ENCODE measurements at places on chromosomes 6 and 20.
A peak's percentile ranks its signal among the peaks of the same experiment; 100 is the strongest.

- no peak for DNase-seq
Observed at GRCh38 chr20:5820738-5821137, 70.5 kb downstream of the SHLD1 start.

DNA sequence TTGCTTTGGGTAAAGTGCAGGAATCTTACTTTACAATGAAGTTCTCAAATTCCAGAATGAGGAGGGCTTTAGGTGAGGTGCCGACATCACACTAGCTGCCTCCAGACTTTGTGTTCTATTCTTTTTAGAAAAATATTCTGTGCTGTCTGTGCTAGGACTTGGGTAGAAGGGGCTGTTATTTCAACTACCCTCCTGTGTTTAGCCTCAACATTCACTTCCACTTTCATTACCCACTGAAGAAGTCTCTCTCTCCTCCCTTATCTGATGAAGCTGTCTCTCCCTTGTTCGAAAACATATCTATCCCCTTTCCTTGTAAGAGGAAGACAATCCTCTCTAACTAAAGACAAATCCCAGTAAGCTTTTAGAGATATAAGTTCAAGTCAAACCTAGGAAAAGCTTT lies 25.0 kb upstream of the BRPF3 start:
- DNase-seq: no peak

DNA sequence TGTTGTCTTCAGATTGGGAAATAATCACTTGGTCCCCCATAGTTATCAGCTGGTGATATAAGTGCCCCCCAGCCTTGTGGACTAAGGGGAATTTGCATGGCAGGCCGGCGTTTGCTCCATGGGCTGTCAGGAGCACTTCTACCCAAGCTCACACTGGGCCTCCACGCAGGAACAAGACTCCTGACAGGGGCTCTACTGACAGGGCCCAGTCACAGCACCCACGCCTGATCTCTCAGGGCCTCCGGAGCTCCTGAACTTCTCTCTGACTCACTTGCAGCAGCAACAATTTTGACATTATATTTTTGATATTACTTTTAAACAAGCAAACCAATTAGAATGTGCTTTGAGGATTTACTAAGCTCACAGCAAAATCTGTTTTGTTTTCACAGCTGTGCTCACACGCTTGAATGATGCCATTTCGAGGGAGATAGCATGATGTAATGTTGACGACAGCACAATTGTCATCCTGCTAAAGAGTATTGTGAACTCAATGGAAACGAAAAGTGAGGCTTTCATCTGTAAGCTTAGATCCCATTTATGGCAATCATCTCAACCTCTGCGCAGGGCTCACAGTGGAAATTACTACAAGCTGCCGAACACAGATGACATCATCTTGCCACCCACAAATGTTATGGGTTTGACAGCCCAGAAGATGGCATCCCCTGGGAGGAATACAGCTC lies 28.7 kb upstream of the TXNDC5 start:
- DNase-seq: no peak

GRCh38 chr6:99189823-99190721 lies 159.4 kb downstream of the FAXC start:
- no peak for DNase-seq

GRCh38 chr6:18413381-18413780 lies 26.2 kb downstream of the RNF144B start:
- no peak for DNase-seq

- no peak for DNase-seq
Observed at GRCh38 chr6:56647172-56647762, 4.6 kb upstream of the DST start.

GRCh38 chr6:5746759-5747130 lies 260.0 kb downstream of the NRN1 start:
- no peak for DNase-seq

DNA sequence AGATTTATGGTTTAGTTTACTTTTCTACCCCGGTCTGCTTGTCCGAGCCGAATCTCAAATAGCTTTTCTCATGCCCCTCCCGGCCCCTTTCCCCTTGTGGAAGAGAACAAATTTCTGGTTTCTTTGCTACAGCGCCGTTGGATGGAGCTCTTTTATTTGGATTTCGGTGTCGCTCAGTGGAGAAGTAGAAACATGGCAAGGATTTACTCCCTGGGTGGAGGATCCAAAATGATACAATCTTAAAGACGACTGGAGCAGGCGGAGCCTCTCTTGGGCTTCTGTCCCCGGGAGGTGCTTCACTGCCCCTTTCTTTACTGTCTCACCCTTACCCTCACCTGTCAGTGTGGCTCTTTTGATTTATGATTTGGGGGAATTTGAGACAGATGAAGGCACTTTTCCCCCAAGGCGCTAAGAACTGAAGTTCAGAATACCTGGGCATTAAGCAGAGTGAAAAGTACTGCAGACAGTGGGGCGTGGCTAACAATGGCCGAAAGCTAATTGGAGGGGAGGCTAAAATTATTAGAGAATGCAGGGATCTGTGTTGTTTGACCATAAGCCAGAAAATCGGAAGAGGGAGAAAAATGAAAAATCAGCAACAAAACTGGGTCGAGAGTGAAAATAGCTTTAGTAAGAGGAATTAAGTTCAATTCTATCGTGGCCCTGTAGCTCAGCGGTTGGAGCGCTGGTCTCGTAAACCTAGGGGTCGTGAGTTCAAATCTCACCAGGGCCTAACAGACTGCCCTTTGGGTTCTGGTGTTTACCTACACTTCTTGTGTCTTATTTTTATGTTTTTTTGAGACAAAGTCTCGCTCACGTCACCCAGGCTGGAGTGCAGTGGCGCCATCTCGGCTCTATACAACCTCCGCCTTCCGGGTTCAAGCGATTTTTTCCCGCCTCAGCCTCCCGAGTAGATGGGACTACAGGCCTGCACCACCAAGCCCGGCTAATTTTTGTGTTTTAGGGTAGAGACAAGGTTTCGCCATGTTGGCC lies 145.1 kb upstream of the ZNF184 start:
- DNase-seq: no peak

GRCh38 chr20:36852187-36852586 lies 23.8 kb upstream of the TLDC2 start:
- DNase-seq: peak; percentile 27

GRCh38 chr6:138450445-138450844 lies 46.4 kb downstream of the HEBP2 start:
- DNase-seq: no peak

GRCh38 chr20:48483334-48484066 lies 344.3 kb downstream of the PREX1 start:
- DNase-seq: no peak

DNA sequence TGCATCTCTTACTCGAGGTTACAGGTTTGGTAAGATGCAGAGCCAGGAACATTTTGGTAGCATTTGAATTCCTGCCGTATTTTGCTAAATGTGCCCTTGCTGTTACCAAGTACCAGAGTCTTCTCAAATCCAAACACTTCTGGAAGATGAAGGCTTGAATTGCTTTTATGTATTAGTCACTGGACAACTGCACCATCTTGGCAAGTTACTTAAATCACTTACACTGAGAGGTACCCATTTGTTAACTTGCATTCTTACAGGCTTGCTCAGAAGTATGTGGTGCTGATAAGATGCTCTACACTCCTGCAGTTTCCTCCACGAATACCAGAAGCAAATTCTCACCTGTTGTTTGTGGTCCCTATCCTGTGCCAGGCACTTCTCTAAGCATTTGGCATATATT lies 12.7 kb downstream of the IL22RA2 start:
- no peak for DNase-seq

DNA sequence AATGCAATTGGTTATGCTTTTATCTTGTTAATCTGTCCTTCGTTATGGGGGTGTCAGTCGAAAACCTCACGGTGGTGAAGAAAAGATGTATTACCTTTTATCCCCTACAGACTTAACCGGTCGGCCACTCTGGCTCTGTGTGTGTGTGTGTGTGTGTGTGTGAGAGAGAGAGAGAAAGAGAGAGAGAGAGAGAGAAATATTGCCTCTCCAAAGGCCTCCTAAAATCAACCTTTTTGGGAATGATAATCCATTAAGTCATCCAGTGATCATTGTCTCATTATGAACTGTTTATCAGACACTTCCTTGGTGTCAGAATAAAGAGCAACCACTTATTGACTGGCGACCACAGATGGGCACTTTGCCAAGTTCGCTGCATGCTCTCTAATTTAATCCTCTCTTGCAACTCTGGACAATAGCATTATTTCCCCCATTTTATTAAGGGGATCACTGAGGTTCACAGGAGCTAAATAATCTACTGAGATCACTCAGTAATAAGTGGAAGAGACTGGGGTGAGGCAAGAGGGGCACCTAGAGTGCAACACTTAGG lies 30.7 kb downstream of the SLC35D3 start:
- no peak for DNase-seq

DNA sequence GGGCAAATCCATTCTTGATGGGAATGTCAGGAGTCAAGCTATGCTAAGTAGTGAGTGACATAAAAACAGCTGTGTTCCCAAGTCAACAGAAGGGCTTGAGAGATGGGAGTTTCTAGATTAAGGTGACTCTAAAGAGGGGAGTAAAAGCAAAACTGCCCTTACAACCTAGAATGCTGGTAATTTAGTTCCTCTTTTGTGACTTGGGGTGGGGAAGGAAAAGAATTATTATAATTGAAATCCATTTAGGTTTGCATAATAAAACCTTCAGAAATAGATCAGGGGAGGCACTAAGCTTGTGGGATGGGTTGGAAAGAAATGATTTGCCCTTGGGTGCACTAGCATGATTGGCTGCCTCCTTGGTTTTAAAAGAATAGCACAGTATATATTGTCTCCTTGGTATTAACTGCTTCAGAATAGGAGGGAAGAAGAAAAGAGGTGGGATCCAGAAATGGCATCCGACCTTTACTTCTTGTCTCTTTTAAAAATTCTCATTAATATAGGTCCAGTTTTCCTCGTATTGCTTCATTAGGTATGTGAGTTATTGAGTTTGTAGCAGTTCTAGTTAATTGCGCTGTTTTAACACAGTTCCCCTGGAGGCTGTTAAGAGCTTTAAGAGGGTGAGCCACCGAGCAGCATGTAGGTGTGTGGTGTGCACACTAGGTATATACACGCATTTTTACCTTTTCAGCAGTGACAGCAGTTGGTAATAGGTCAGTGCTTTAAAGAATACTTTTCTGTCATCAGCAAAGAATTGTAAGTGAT lies 95.3 kb upstream of the VSTM2L start:
- DNase-seq: no peak

GRCh38 chr6:100472674-100473073 lies 8.0 kb upstream of the SIM1 start:
- DNase-seq: no peak

DNA sequence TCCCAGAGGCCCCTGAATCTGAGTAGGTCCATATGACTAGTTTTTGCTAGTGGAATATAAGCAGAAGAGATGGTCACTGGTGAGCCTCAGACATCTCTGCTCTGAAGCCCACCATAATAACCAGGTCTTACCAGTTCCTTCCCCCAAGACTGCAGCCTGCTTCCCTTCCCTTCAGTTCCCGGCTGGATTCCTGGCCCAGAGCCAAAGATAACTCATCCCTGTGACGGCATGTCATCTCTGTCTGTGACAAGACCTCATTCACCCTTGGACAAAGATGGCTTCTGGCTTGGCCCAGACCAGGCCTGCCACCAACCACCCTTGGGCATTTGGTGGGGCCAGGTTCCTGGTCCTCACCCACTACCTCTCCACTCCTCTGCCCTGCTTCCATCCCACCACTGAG lies 145.5 kb upstream of the TOP1 start:
- DNase-seq: no peak

DNA sequence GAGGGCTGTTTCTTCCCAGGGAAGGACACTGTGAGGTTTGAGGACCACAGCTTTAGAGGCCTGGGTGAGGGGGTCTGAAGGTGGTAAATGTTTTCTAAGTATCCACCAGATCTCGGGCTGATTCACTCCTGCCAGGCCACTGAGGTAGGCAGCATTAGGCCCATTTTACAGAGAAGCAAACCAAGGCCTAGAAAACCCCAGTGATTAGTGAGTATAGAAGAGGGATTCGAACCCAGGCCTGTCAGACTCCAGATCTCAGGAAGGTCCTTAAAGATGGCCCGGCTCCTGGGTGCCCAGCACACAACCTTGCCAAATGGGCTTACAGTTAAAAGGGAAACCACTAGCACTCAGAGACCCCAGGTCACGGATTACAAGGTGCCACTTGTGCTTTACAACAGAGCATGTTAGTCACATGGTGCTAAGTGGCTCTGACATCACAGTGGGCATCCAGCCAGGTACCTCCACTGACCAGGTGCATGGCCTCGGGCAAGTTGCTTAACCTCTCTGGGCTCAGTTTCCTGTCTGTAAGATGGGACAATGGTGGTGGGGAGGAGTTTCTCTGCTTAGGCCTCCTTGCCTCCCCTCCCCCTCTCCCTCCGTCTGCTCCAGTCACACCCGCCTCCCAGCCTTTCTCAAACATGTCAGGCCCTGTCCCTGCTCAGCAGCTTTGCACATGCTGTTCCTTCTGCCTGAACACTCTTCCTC lies 18.8 kb upstream of the SIRPA start:
- DNase-seq: no peak

DNA sequence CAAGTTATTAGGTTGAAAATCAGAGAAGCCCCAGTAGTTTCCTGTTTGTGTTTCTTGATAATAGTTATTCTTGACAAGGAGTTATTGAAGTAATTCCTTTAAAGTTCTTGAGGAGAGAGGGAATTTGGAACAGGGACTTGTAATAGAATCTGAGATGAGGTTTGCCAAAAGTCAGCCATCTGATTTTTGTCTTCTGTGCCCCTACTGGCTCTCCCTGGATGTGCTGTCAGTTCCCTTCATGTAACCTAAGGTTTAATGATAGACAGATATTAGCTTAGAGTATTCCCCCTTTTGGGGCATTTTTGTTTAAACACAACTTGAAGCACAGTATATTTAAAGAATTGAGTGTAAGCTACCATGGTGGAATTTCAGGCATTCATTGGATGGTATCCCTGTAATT lies 71.4 kb downstream of the CARMIL1 start:
- no peak for DNase-seq

- DNase-seq: no peak
Observed at GRCh38 chr6:40419377-40419776, 167.8 kb downstream of the LRFN2 start.

GRCh38 chr6:148799647-148800046 lies 52.8 kb downstream of the UST start:
- no peak for DNase-seq

GRCh38 chr6:139126255-139126654 lies 8.6 kb upstream of the HECA start:
- DNase-seq: peak; percentile 56

DNA sequence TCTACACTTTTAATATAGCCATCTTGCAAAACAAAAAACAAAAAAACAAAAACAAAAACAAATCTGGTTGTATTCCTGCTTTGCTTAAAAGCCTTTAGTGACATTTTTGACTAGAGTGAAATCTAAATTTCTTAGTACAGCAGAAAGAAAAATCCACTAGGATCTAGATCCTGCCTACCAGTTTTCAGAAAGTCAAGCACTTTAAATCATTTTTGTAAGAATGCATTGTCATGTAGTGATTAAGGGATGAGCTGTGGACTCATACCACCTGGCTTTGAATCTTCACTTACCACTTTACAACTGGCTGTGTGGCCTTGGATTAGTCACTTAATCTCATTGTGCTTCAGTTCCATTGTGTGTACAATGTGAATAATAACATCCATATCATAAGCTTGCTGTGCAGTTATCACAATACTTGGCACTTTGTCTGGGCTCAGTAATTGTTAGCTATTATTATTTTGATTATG lies 4.0 kb downstream of the MKKS start:
- no peak for DNase-seq

DNA sequence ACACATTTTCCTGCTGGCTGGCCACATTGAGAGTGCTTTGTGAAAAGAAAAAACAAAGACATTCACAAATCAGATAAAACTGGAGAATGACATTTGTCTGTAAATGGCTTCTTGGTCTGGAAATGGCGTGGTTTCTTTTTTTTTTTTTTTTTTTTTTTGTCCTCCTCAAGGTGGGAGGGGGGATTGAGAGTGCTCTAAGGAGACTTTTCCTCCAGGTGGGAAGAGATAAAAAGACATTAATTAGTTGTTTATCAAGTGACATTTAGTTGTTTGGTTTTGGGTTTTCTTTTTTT lies 40.4 kb downstream of the GNAS start:
- DNase-seq: no peak
